H4 (cell line): ENCODE measurements at places on chromosomes 1 and 21. TPM values are rescaled to one million over a fixed set of nuclear protein-coding genes. Genes with fewer than 3 reads are reported as not detected.

DNA sequence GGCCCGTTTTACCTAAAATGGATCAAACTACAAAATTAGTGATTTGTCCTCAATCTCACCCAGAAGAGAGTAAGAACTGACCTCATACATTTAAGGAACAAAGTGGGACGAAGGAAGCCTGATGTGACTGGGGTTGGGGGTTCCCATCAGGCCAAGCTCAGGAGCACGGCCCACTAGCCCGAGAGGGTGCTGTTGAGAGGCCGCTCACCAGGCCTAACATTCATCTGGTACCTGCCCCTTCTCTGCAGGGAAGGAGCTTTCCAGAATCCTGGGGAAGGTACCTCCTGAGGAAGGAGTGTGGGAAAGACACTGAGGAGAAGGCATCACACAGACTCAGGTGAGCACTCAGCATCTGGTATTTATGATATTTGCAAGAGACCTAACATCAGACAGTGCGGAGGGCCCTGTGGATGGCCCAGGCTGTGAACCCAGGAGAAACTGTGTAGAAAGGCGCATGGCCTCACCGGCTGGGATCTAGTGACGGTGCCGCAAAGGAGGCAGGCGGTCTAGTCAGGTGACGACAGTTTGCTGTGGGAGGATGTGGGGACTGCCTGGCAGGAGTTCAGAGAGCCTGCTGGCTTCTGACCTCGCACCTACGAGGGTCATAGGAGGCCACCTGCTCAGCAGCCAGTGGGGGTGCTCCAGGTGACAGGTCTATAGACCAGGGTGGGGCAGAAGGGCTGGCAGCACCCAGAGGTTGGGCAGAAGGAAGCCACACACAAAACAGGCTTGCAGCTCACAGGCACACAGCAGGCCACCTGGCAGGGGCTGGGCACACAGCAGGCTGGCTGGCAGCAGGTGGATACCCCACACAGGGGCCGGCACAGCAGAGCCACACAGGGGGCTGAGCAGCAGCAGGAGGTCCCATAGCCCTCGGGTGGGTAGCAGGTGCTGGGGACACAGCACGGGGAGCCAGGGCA lies 543 bp downstream of the KRTAP12-4 start:
- no peak for DNase-seq

DNA sequence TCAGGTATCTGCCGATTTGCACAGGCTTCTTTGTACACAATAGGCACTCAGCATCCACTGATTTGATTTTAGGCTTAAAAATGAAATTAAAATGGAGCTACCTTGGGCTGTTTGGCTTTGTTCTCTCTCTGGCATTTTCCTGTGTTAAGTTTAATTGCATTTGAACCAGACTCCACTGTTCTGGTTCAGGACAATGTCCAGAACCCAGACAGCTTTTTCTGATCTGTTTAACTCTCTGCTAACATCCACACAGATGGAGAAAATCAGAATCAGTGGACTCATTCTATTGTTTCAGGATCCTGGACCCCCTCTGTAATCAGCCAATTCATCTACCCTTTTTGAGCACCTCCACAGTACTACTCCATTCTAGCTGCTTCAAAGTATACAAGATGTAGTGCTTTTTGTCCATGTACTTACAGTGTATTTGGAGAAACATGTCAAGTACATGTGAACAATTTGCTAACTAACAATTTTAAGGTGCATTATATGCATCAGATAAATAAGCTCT lies 248.1 kb downstream of the PTBP2 start:
- DNase-seq: no peak

GRCh38 chr1:53326598-53327181 lies 1.2 kb downstream of the LRP8 start:
- peak; percentile 47 for DNase-seq

DNA sequence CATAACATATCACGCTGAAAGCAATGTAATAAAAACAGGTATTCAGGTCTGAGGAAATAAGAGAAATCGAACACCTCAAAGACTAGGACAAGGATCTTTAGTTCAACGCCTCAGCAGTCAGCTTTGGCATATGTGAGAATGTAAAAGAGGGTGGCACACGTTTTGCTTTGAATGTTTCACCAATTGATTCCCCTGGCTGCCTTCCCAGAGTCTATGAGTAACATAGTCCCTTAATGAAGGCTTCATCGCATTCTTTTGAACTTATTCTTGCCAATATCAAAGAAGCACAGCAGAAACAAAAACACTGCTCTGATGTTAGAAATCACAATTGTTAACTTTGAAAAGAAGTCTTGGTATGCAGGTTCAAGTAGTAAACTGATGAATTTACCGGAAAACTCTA lies 764.8 kb downstream of the ADGRL2 start:
- peak; percentile 26 for DNase-seq

DNA sequence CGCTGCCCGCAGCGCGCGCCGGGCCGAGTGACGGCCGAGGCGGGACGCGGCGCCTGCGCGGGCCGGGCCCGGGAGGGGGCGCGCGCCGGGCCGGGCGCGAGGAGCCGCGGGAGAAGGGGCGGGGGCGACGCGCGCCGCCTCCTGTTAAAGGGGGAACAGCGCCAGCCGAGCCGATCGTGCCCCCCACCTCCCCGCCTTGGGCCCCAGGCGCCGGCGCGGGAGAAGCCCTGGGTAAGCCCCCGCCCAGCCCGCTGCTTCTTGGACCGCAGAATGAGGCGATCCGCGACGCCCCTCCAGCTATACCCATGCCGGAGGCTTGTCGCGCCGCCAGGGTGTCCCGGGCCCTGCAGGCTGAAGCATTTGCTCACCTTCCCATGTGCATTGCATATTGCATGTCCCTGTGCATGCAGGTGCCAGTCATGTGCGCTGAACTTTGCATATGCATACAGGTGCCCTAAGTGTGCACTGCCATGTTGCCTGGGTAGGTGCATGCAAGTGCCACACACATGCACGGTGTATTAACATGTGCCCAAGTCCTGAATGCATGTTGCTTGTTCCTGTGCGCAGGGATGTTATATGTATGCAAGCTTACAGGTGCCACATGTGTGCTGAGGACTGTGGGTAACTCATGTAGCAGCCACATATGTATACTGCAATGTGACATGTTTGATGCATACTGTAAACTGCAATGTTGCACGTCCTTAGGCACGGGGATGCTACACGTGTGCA lies at the start of gene ADGRB2:
Gene ADGRB2, minus strand, starts transcription at position 29 of the 729 bp plus-strand sequence. CDS start 7,119 bp downstream, outside the sequence.
- no peak for DNase-seq

GRCh38 chr1:26297791-26298124 lies 8.7 kb downstream of the UBXN11 start:
- no peak for DNase-seq

DNA sequence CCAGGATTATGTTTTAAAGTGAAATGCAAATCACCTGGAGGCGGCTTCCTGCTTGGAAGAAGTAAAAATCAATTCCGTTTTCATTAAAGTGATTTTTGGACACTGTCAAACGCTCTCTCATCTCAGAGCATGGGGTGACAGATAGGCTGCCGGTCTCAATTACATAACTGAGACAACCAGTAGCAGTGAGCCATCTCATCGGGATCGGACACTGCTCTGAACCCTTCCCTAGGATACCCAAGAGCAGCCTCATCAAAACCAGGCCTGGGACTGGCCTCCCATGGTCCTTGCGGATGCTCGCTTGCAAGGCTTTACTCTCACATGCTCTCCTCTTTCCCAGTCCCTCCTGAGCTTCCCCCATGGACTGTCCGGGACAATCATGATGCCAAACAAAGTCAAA lies 12.1 kb downstream of the KCND3 start:
- DNase-seq: no peak

NDUFS5 gene
- 850 and 1,035 TPM in 2 replicates for total RNA-seq

COL24A1 gene
- total RNA-seq: 0.78 and 0.91 TPM in 2 replicates

SLC45A1 gene
- 0.31 TPM in 1 of 2 replicates, not detected in the other for total RNA-seq

MFSD2A gene
- 8.5 and 9.5 TPM in 2 replicates for total RNA-seq

OR2T3 gene
- not detected in 2 replicates for total RNA-seq
